ENCODE measurements at places on chromosomes 1 and 21. TPM values are rescaled to one million over a fixed set of nuclear protein-coding genes. Genes with fewer than 3 reads are reported as not detected.

Gene CHI3L2
- total RNA-seq = not detected

Gene UBXN10
- total RNA-seq = 0.69 TPM

Gene S100A2
- not detected for total RNA-seq

Gene OR2W3
- total RNA-seq = 1.9 TPM

Gene SAMD13
- 3.6 TPM for total RNA-seq

Gene ATP8B2
- total RNA-seq = 92.9 TPM

Gene SPATA1
- total RNA-seq = not detected

Gene RGS8
- total RNA-seq = 2.5 TPM

Gene LEMD1
- total RNA-seq = 14.7 TPM

Gene OR2AK2
- 0.35 TPM for total RNA-seq

GRCh38 chr1:192530254-192530653 is 45.3 kb upstream of the RGS1 start:
- H3K27ac ChIP-seq = no peak overlapping the region
- DNase-seq = no peak
- H3K27me3 ChIP-seq = no peaks in the 10 kb centered on the region
- no peaks in the 10 kb centered on the region for H3K36me3 ChIP-seq
- no peak overlapping the region for H3K4me3 ChIP-seq
- peaks cover 4% of the 10 kb centered on the region for H3K4me1 ChIP-seq

- no peaks in the 10 kb centered on the region for H3K36me3 ChIP-seq
- no peak overlapping the region for H3K4me3 ChIP-seq
- H3K4me1 ChIP-seq = no peaks in the 10 kb centered on the region
- no peak overlapping the region for H3K27ac ChIP-seq
- no peaks in the 10 kb centered on the region for H3K27me3 ChIP-seq
Observed at GRCh38 chr1:158371188-158371953, 17.7 kb downstream of the CD1E start.

GRCh38 chr1:213362598-213362997 is 311.6 kb downstream of the RPS6KC1 start:
- no peak overlapping the region for H3K4me3 ChIP-seq
- no peak overlapping the region for H3K27ac ChIP-seq
- no peak for DNase-seq
- H3K4me1 ChIP-seq = no peaks in the 10 kb centered on the region
- no peaks in the 10 kb centered on the region for H3K27me3 ChIP-seq
- peaks cover 3% of the 10 kb centered on the region for H3K36me3 ChIP-seq

DNA sequence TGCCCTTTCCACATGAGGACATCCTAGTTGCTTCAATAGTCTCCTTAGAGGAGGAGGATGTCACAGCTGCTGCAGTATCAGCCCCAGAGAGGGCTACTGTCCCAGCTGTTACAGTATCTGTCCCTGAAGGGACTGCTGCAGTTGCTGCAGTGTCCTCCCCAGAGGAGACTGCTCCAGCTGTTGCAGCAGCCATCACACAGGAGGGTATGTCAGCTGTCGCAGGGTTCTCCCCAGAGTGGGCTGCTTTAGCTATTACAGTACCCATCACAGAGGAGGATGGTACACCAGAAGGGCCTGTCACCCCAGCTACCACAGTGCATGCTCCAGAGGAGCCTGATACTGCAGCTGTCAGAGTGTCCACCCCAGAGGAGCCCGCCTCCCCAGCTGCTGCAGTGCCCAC is 78.5 kb upstream of the BMP8A start:
- DNase-seq = no peak
- no peak overlapping the region for H3K27ac ChIP-seq
- no peak overlapping the region for H3K4me3 ChIP-seq
- H3K4me1 ChIP-seq = peaks cover 43% of the 10 kb centered on the region

- H3K27ac ChIP-seq = no peak overlapping the region
- H3K4me1 ChIP-seq = peaks cover 33% of the 10 kb centered on the region
- H3K36me3 ChIP-seq = no peaks in the 10 kb centered on the region
Observed at GRCh38 chr1:211378844-211379243, 52.2 kb downstream of the TRAF5 start.

GRCh38 chr1:248416226-248416625 is 13.4 kb downstream of the OR2T1 start:
- DNase-seq = no peak
- H3K27me3 ChIP-seq = no peaks in the 10 kb centered on the region
- no peak overlapping the region for H3K27ac ChIP-seq
- peaks cover 6% of the 10 kb centered on the region for H3K36me3 ChIP-seq
- no peak overlapping the region for H3K4me3 ChIP-seq
- no peaks in the 10 kb centered on the region for H3K4me1 ChIP-seq

DNA sequence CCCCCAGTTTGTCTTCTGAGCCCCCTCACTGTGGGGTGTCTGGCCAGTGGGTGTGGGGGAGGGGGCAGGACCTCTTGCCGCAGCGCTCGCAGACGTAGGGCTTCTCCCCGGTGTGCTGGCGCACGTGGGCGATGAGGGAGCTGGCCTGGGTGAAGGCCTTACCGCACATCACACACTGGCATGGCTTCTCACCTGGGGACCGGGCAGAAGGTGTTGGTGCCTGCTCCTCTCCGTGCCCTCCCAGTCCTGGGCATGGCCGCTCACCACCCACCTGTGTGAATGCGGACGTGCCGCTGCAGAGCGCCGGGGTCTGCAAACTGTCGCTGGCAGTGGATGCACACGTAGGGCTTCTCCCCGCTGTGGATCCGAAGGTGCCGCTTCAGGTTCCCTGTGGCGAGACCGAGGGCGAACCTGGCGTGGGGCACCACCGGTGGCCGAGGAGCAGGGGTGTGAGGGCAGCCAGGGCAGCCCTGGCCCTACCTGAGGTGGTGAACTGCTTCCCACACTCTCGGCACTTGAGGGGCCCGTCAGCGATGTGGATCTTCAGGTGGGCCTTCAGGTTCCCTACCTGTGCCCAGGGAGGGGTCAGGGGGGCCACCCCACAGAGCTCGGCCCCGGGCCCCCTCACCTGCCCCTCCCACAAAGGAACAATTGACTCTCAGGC is 32.4 kb downstream of the ZBTB17 start:
- H3K4me1 ChIP-seq = peaks cover 2% of the 10 kb centered on the region
- H3K36me3 ChIP-seq = peaks cover 9% of the 10 kb centered on the region
- DNase-seq = no peak
- H3K27me3 ChIP-seq = no peaks in the 10 kb centered on the region
- no peak overlapping the region for H3K27ac ChIP-seq

- no peaks in the 10 kb centered on the region for H3K27me3 ChIP-seq
- H3K4me3 ChIP-seq = peak overlapping the region; percentile 46
- no peaks in the 10 kb centered on the region for H3K4me1 ChIP-seq
- no peaks in the 10 kb centered on the region for H3K36me3 ChIP-seq
- DNase-seq = peak; percentile 82
- H3K27ac ChIP-seq = no peak overlapping the region
Observed at GRCh38 chr21:43975469-43976098, 36.5 kb upstream of the TRAPPC10 start.

DNA sequence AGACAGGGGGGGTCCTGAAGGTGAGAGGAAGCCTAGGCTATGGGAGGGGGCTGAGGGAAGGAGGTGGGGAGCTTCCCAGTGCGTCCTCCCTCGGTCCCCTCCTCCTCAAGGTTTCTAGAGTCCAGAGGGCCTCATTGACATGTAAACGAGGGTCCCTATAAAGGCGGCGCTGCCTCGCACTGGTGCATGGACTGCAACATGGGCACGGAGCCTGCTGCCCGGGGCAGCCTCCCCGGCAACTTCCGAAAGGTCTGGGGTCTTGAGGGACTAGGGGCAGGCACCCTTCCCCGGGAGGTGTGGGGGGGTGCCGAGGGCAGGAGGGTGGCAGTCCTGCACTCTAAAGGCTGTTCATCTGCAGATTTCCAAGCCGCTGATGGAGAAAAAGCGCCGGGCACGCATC is at the start of gene HES3:
Gene HES3, plus strand, starts transcription at position 187 of the 400 bp plus-strand sequence. Its CDS starts 187 bp downstream, at position 374.
- H3K4me3 ChIP-seq = peak within 1 kb of the TSS; percentile 83
- no peaks in the 10 kb centered on the region for H3K36me3 ChIP-seq
- peaks cover 40% of the 10 kb centered on the region for H3K4me1 ChIP-seq
- no peak within 1 kb of the TSS for H3K27ac ChIP-seq
- peaks cover 45% of the 10 kb centered on the region for H3K27me3 ChIP-seq
- DNase-seq = peak; percentile 78

GRCh38 chr1:143497374-143497747 is 474.4 kb downstream of the FAM72C start:
- H3K4me3 ChIP-seq = no peak overlapping the region
- H3K4me1 ChIP-seq = no peaks in the 10 kb centered on the region
- no peak overlapping the region for H3K27ac ChIP-seq

DNA sequence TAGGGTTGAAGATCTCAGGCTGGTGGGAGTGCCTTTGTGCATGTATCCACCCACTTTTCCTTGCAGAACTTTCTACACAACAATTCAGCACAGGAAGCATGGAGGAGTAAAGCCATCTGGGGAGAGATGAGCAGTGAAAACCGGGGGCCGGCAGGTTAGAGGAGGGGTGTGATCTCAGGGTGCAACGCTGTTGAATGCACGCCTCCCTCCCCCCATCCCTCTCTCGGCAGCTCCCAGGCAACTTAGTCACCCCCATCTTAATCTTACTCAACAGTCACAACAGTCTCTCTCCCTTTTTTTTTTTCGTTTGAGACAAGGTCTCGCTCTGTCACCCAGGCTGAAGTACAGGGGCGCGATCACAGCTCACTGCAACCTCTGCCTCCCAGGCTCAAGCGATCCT is 16.6 kb upstream of the ABCG1 start:
- no peak overlapping the region for H3K27ac ChIP-seq
- H3K27me3 ChIP-seq = no peaks in the 10 kb centered on the region
- H3K4me3 ChIP-seq = no peak overlapping the region
- H3K4me1 ChIP-seq = no peaks in the 10 kb centered on the region

GRCh38 chr1:211783266-211783665 is 47.3 kb downstream of the LPGAT1 start:
- H3K27ac ChIP-seq = no peak overlapping the region
- peaks cover 7% of the 10 kb centered on the region for H3K4me1 ChIP-seq
- no peak overlapping the region for H3K4me3 ChIP-seq

GRCh38 chr21:45794027-45794426 is 150.5 kb downstream of the PCBP3 start:
- no peaks in the 10 kb centered on the region for H3K27me3 ChIP-seq
- no peak overlapping the region for H3K4me3 ChIP-seq
- DNase-seq = no peak
- no peak overlapping the region for H3K27ac ChIP-seq

DNA sequence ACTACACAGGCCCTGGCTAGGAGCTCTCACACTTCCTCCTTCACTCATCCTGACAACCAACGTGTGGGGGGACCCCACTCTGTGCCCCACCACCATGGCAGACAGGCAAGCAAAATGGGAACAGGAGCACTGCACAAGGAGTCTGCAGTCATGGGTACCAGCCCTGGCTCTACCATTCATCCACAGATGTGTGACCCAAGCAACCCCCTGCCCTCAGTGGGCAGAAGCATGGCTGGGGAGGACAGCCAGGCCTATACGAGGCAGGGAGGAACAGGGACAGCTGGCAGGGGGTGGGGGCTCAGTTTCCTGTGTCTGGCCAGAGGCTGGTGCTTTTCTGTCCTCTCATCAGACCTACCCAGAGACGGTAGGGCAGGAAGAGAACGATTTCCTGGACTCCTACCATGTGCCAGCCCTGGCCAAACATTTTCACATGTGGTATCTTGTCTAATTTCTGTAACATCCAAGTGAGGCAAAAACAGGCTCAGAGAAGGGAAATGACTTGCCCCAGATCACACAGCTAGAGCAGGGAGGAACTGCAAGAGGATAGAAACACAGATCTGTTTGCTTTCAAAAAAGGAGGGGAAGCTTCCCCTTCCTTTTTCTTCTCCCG is 178.0 kb downstream of the HIVEP3 start:
- H3K27me3 ChIP-seq = no peaks in the 10 kb centered on the region
- no peak overlapping the region for H3K27ac ChIP-seq
- no peak overlapping the region for H3K4me3 ChIP-seq

- no peaks in the 10 kb centered on the region for H3K27me3 ChIP-seq
- H3K4me3 ChIP-seq = no peak overlapping the region
- H3K4me1 ChIP-seq = no peaks in the 10 kb centered on the region
- H3K36me3 ChIP-seq = no peaks in the 10 kb centered on the region
- DNase-seq = no peak
Observed at GRCh38 chr1:23720256-23720995, 22.8 kb upstream of the ELOA start.

DNA sequence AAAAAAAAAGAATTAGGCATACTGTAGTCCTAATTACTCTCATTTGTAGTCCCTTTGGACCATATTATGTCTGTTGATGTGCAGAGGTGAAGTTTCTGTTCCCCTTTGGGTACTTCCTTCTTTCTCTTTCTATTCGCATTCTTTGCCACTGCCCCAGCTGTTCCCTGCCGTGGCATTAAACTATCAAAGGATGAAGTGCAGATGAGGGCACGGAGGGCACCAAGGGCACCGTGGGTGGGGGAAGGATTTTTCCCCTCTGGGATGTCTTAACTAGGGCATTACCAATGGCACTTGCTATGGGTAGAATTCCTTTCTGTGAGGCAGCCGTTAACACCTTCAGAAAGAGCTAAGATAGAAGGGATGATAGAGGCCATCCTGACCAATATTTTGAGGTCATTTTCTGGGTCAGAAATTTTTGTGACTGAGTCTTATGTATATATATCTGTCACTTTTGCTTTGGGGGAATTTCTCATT is 4.9 kb upstream of the MAPKAPK2 start:
- no peak for DNase-seq
- no peak overlapping the region for H3K27ac ChIP-seq
- no peak overlapping the region for H3K4me3 ChIP-seq
- H3K4me1 ChIP-seq = peaks cover 5% of the 10 kb centered on the region
- H3K27me3 ChIP-seq = peaks cover 21% of the 10 kb centered on the region
- H3K36me3 ChIP-seq = no peaks in the 10 kb centered on the region

GRCh38 chr1:37755951-37756560 is 8.9 kb downstream of the EPHA10 start:
- no peaks in the 10 kb centered on the region for H3K4me1 ChIP-seq
- no peak overlapping the region for H3K27ac ChIP-seq
- no peak overlapping the region for H3K4me3 ChIP-seq
- H3K27me3 ChIP-seq = peaks cover 92% of the 10 kb centered on the region
- no peak for DNase-seq

- no peak overlapping the region for H3K27ac ChIP-seq
- no peaks in the 10 kb centered on the region for H3K27me3 ChIP-seq
- H3K36me3 ChIP-seq = peaks cover 6% of the 10 kb centered on the region
- DNase-seq = no peak
Observed at GRCh38 chr1:238221738-238222137, 331.0 kb upstream of the ZP4 start.

DNA sequence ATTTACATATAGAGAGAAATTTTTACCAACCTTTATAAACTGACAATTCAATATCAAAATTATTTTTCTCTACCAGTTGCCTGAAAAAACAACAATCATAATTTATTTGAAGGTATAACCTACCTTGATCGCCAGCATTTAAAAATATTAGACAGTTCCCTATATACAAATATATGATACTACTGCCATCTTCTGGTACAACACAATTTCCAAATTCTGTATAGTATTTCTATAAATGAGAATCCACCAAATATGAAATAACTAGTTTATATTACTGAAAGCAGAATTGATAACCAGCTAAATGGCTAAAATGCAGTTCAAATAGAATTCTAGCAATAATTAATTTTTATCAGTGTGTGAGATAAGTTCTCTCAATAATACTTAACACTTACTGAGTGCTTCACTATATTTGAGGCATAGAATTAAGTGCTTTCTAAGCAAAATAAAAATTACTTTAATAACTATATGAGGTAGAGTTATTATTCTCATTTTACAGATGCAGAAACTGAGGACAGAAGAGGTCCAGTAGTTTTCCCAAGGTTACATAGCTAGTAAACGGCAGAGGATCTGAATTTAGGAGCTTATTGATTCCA is 75.6 kb downstream of the PIGK start:
- no peak overlapping the region for H3K27ac ChIP-seq
- no peaks in the 10 kb centered on the region for H3K27me3 ChIP-seq
- no peak for DNase-seq
- no peaks in the 10 kb centered on the region for H3K36me3 ChIP-seq
- no peaks in the 10 kb centered on the region for H3K4me1 ChIP-seq
- H3K4me3 ChIP-seq = no peak overlapping the region

All from GM23338 (cell line).